ENCODE measurements at places on chromosomes 5 and 9.
A peak's percentile ranks its signal among the peaks of the same experiment; 100 is the strongest.

DNA sequence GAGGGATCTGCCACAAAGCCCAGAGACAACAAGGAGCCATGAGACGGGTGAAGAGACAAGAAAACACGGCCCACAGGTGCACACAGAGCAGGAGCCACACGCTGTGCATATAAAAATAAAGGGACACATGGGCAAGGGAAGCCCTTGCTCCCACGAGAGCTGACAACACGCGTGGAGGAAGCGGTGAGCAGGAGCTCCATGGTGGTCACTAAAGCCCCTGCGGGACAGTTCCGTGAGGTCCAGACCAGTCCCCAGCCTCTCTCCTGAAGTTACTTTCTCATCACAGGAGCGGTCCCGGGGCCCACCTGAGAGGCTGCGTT, 90.7 kb downstream of the CAMSAP1 start:
- no peak for DNase-seq

DNA sequence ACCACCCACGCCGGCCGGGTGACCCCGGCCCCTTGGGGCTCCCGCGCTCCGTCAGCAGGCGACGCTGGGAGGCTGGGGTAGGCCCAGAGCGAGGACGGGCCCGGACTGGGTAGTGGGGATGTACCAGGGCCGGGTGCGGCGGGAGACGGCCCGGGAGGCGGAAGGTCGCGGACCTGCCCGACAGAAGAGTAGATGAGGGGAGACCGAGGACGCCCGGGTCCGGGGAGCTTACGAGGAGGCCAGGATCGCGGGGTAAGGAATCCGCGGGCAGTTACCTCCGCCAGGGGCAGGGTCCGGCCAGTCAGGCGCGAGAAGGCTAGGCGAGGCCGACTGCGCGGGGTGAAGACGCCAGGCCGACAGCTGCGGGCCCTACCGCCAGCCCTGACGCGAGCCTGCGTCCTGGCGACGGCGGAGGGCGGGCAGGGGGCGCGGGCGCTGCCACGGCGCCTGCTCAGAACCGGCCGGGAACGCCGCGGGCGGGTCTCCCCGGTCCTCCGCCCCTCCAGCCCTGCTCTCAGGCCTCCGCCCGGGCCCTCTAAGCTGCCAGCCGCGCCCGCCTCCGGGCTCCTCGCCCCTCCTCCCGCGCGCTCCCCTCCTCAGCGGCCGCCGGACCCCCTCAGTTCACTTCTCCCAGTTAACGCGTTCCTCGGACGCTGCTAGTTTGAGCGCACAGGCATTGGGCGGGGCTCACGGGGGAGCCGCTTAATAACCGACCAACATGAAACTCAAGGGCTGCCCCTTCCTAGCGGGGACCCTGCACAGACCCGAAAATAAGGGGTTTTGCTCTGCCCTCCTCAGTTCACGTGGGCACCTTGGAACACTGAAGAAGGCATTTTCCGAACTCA, at the start of gene CPLANE1:
Gene CPLANE1, minus strand, starts transcription at position 407 of the 845 bp plus-strand sequence. CDS start 1,678 bp downstream, outside the sequence.
- DNase-seq = peak; percentile 64

DNA sequence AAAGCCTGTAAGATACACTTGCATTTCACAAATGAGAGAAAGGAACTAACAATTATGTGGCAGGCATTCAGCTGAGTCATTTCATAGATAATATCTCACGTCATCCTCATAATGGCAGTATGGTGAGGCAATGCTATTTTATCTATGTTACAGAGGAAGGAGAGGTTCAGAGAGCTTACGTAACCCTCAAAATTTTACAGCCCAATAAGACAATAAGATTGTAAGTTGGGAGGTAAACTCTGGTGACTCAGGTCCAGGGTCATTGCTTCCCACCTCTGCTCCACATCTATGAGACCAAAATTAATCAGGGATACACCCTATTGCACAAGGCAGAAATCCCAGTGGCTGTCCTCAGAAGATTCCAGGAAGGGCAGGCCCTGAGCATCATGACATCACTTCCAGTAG, 309.7 kb downstream of the NSG2 start:
- no peak for DNase-seq

DNA sequence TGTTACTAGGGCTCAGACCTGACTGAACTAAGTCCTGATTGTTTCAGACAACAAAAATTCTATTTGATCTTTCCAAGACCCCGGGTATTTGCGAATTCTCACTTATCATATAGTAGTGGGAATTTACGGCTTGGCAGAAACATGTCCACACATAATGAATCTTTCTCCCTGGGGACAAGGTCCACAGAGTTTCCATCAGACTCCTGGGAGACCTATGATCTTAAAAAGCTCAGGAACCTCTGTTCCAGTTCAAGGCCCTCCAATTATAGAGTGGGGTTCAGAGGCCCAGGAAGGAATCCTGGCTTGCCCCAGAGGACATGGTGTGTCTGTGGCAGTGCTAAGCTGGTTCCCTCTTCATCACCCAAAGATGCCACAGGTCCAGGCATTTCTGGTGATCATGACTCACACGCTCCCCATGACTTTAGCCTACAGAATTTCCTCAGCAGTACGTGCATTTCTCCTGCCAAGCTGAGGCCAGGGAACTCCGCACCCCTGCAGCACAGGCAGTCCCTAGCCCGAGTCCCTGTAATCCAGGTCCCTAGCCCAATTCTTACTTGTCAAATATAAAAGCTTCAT, 12.6 kb downstream of the RAPGEF1 start:
- no peak for DNase-seq

DNA sequence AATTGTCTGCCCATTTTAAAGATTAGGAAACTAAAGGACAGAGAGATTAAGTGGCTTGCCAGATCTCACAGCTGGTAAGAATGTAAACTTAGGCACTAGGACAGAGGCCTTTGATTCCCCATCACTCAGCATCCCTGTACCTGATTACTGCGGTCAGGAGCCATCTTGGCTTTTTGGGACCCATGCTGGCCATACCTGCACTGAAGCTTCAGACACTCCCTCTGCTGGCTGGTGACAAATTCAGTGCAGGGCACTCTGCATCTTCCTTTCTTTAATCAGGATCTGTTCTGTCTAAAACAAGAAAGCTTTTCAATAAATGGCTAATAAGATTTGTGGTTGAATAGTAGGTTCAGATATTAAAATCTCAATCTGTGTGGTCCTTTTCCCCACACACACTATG, 215.5 kb upstream of the RORB start:
- DNase-seq = no peak

- DNase-seq = no peak
Measured at GRCh38 chr9:130171226-130172148, 717 bp upstream of the NCS1 start.

- no peak for DNase-seq
Measured at GRCh38 chr9:21812415-21812814, 10.0 kb downstream of the MTAP start.

Data from smooth muscle cell of the brain vasculature (primary cell).